H1 (cell line): ENCODE measurements at places on chromosomes 3 and 15. TPM values are rescaled to one million over a fixed set of nuclear protein-coding genes. Genes with fewer than 3 reads are reported as not detected.

- DNase-seq: no peak
- no peak overlapping the region for H3K27ac ChIP-seq
- H3K27me3 ChIP-seq: no peaks in the 10 kb centered on the region
- H3K4me3 ChIP-seq: no peak overlapping the region
Measured at GRCh38 chr15:60137711-60138396, 133.7 kb downstream of the FOXB1 start.

ATP13A4 gene
- total RNA-seq: not detected in 2 replicates

STARD9 gene
- 6.0 and 7.0 TPM in 2 replicates for total RNA-seq

DNA sequence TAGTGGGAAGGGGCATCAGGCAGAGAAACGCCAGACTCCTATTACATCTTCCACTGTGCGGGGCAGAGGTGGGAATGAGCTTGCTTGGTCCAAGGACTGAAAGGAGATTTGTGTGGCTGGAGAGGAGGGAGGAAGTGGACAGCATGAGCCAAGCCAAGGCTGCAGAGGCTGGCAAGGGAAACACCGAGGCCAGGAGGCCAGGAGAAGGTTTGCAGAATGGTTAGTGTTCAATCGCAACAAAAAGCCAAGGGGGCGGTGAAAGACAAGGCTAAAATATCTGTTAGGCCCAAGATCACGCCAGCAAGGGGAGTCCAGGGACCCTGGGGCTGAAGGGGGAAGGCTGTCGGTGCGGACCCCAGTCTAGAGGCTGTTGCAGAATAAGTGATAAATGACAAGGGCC, 75.8 kb downstream of the CPN2 start:
- H3K36me3 ChIP-seq: no peaks in the 10 kb centered on the region
- no peak for DNase-seq
- peaks cover 19% of the 10 kb centered on the region; the same call in 1 of the 2 replicates for H3K4me1 ChIP-seq
- no peaks in the 10 kb centered on the region for H3K27me3 ChIP-seq
- H3K27ac ChIP-seq: no peak overlapping the region

DNA sequence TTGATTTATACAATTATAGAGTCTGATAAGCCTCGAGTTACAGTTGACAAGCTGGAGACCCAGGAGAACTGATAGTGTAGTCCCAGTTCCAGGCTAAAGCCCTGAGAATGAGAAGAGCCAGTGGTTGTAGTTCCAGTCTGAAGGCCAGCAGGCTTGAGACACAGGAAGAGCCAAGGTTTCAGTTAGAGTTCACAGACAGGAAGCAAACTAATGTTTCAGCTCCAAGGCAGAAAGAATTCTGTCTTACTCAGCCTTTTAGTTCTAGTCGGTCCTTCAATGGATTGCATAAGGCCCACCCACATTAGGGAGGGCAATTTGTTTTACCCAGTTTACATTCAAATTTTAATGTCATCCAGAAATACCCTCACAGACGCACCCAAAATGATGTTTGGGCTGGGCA, 102.7 kb downstream of the CDIN1 start:
- H3K27me3 ChIP-seq: no peaks in the 10 kb centered on the region
- DNase-seq: no peak
- H3K4me3 ChIP-seq: no peak overlapping the region
- H3K4me1 ChIP-seq: no peaks in the 10 kb centered on the region
- no peaks in the 10 kb centered on the region for H3K36me3 ChIP-seq
- no peak overlapping the region for H3K27ac ChIP-seq

TNNC1 gene
- 5.8 and 9.5 TPM in 2 replicates for total RNA-seq
